ENCODE measurements at places on chromosomes 12 and 14. TPM values are rescaled to one million over a fixed set of nuclear protein-coding genes. Genes with fewer than 3 reads are reported as not detected.

JAG2 gene
- 33.1 TPM for polyA plus RNA-seq

RASAL1 gene
- polyA plus RNA-seq = 0.74 TPM

ZNF384 gene
- 35.8 TPM for polyA plus RNA-seq

KCNH3 gene
- polyA plus RNA-seq = 1.8 TPM

Measured in adipose tissue (tissue), 3 donors.